ENCODE measurements at places on chromosomes 4 and X.

GRCh38 chr4:183773790-183774189, 114.7 kb downstream of the TRAPPC11 start:
- DNase-seq, result no peak

DNA sequence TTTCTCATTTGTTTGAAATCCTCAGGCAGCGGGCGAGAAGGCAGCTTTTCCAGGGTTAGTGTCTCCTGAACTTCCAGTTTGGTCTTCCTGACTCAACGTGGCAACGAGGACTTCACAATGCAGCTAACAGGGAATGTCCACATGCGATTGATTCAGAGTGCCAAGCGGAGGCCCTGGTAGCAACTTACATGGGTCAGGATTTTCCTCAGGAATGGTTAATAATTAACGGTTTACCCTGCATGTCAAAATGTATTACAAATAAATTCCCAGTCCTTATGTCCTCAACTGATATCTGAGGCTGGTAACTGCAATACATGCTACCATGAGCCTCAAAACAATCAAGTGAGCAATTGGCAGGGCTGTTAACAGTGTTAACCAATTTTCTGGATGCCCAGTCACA, 67.2 kb downstream of the MAP3K15 start:
- no peak for DNase-seq

GRCh38 chrX:7261672-7262332, 113.8 kb upstream of the PUDP start:
- DNase-seq, result no peak

DNA sequence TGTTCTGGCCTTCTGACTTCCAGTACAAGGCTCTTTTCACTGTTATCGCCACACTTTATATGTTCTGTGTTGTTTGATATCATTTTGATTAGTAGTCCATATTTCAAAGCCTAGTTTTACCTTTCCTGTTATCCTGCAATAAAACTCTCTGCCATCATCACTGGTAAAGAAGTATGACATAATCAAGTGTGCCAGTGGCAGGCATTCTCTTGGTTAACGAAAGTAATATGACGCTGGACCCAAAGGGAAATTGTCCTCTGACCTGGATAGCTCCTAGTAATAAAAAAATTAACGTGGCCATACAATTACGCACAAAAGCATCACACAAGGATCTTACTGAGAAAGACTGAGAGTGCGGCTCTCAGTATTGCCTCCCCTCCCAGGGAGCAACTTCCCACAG, 33.8 kb downstream of the DGKK start:
- no peak for DNase-seq

DNA sequence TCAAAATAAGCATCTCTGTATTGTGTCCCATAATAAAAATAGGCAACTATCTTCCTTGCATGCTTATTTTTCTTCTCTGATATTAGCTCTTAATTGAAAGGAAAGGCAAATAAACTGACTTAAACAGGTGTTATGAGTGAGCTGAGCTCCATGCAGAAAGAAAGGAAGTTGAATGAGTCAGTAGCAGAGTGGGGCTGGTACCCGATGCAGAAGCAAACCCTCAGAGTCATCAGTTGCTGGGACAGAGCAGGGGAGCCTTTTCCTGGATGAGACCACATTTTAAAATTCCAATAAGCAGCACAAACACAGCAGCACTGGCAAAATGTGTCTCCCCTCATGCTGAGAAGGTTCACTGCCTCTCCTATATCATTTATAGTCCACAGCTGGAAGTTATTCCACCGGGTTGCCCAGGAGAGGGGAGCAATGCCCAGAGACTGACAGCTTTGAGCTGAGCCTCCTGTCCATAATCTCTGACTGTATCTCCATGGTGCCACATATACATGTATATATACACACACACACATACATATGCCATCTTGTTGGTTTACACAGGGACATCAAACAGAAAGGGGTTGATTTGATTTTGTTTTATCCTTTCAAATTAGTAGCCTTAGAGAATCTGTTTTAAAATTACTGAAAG, 274.3 kb upstream of the PPARGC1A start:
- no peak for DNase-seq

GRCh38 chr4:34419871-34420270, 1824.4 kb downstream of the ARAP2 start:
- no peak for DNase-seq

DNA sequence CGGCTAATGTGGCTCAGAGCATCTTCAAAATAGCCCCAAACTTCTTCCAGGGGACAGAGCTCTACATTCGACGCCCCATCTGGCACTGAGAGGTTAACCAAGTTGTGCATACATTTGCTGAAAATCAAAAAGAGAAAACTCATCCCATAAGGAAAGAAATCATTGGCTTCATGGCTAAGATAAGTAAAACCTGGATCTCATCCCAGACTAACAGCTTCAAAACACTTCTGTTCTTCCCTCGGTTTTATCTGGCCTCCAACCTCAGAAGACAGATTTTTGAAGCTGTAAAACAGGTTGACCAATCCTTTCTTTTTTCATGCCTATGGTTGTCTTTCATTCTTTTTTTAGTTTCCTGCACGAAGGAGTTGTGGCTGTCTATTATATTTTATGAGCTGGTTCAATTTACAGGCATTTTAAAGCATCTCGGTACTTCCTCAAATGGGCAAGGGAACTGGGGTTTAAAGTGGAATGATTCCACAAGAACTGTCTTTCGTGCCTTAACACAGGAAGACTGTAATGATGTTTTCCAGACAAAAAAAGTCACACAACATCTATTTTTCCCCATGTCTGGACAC, 107.6 kb downstream of the DLG3 start:
- DNase-seq, result no peak

DNA sequence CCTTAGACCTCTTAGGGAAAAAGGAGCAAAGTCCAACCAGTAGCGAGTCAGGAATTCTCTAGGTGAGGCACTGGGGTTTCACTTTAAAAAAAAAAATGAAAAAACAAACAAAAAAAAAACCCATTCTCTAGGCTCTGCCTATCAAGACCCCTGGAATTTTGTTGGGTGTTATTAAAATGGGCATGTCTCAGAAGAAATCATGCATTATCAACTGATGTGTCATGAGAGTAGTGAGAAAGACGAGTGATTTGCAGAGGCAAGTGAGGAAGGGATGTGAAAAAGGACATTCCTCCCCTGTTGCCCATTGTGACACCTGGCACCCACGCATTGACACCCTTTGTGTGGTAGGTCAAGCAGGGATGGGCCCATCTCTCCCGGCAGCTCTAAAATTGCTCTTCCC, 78.9 kb downstream of the AASDH start:
- no peak for DNase-seq

- no peak for DNase-seq
Observed at GRCh38 chrX:13894888-13895565, 78.1 kb upstream of the GPM6B start.

DNA sequence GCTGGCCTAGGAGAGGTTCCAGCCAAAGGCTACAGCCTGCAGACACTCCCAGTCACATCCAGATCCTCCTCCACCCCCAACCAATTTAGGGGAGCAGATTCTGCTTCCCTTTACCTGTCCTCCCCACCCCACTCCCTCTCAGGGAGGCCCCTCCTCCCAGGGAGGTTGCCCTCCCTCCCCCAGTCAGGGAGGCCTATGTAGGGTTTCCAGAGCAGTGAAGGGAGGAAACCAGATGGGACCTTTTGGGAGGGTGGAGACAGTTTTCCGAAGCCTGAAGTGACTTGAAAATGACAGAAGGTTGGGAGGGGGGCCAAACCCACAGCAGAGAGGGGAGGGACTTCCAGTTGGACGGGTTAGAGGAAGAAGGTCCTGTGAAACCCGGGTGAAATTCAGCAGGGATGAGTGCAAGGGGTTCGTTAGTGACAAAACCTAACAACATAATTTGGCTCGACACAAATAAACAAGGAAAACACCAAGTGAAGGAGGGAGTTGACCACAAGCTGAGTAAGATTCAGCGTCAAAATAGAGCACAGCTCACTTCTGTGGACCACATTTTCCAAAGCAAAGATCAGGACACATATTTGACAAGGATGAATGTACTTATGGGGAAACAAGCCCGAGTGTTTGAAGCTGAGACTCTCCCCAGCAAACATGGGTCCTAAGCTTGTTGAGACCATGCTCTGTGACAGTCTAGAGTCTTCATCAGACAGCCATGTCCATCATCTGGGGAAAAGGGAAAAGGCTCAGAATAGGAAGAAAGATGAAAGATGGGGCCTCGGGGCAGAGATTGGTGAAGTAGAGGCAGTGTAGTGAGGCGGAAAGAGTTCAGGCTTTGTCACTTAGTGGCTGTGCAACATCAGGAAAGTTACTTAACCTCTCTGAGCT, 46.4 kb downstream of the PRPS1 start:
- DNase-seq, result peak; percentile 51

DNA sequence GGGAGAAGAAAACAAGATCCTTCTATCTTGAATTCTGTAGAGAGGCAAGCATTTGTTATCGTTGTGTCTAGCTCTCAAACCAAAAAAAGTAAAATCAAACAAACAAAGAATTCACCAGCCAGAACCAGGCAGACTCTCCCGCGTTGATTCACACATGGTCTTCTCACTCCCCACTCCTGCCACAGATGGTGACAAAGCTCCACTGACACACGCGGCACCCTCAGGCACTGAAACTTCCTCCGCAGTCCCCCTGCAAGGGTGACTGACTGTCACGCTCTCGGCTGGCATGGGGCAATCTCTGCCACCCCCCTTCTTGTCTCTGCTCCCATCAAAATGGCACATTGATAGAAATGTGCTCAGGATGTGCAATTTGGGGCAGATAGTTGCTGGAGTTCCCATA, 304.9 kb downstream of the DHX15 start:
- DNase-seq, result no peak

DNA sequence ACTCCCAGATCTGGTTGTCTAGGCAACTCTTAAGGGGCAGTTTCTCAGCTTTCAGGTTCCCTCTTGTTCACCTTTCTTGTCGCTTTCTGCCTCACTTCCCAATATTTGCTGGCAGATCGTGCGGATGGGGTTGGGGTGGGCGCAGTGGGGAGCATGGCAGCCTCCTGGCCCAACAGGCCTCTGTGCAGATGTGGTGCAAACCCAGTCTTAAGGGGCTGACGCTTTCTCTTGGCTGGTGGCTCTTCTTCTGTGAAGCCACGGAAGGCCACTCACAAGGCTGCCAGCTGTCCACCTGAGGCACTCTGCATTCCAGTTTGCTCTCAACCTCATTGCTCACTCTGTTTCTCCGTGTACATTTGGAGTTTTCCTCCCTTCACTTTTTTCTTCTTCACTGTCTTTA, 61.7 kb downstream of the NBDY start:
- no peak for DNase-seq

GRCh38 chr4:175325230-175325629, 407.1 kb downstream of the ADAM29 start:
- no peak for DNase-seq

DNA sequence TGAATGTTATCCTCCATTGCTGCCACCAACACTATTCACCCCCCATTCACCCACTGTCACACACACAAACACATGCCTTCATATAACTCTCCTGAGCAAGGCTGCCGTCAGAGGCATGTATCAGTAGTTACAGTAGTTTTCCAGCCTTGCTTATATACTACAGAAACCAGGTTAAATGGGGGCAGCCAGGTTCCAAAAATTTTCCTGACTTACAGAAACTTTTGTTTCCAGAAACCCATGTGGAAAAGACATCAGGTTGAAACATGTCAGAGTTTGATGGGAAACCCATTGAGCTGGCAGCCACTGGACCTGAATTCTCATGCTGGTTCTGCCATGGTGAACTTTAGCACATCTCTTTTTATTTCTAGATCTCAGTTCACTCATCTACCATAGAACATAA, 64.0 kb downstream of the COX18 start:
- DNase-seq, result no peak

- no peak for DNase-seq
Observed at GRCh38 chr4:83563998-83564397, 28.1 kb downstream of the GPAT3 start.

- no peak for DNase-seq
Observed at GRCh38 chr4:6806924-6807626, 24.5 kb downstream of the KIAA0232 start.

DNA sequence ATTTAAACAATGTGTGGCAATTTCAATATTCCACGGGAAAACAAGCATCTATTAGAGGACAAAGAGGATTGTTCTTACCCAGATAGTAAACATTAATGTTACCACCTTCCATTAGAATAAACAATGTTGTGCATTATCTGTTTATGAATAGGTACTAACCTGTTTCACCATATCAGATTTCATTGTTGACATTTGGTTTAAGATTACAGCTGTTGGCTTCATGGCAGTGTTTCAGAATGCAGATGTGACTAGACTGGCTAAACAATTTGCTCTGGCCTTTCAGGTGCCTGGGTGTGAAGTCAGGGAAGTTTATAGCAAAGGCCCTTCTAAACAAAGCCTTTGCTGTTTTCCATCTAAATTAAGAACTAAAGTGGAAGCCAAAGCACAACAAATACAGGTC, 464.7 kb upstream of the FAM47C start:
- no peak for DNase-seq

GRCh38 chr4:36159208-36159607, 85.1 kb downstream of the ARAP2 start:
- no peak for DNase-seq

- DNase-seq, result no peak
Observed at GRCh38 chrX:149074398-149074797, 430.7 kb downstream of the IDS start.

- DNase-seq, result no peak
Observed at GRCh38 chr4:188688956-188689355, 549.7 kb downstream of the TRIML1 start.

DNA sequence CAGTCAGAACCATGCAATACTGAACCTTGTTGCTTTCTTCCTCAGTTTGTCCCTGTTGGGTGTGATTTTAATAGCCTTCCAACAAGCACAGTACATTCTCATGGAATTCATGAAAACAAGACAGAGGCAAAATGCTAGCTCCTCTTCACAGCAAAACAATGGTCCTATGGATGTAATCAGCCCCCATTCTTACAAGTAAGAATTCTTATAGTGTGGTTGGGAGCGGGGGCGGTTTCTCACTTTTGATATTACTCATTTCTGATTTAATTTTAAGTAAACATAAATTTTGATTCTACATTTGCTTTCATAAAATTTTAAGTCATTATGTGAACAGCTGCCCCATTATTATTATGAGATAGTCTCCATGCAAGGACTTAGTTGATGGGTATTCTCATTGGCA, 80.8 kb upstream of the TLR2 start:
- no peak for DNase-seq

GRCh38 chrX:45716750-45717149, 516.1 kb upstream of the DIPK2B start:
- no peak for DNase-seq

GRCh38 chr4:88754796-88755195, 57.2 kb upstream of the NAP1L5 start:
- DNase-seq, result no peak

GRCh38 chr4:115090483-115091075, 22.8 kb downstream of the NDST4 start:
- DNase-seq, result no peak

DNA sequence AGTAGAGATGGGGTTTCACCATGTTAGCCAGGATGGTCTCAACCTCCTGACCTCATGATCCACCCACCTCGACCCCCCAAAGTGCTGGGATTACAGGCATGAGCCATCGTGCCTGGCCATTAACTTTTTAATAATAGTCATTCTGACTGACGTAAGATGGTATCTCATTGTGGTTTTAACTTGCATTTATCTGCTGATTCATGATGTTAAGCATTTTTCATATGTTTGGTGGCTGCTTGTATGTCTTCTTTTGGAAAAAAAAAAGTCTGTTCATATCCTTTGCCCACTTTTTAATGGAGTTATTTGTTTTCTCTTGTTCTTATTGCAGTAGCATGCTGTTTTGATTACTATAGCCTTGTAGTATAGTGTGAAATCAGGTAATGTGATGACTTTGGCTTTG, 45.8 kb downstream of the ANXA10 start:
- no peak for DNase-seq

Data from thyroid gland (tissue), 4 donors.